ENCODE measurements at places on chromosomes 3 and 15.

DNA sequence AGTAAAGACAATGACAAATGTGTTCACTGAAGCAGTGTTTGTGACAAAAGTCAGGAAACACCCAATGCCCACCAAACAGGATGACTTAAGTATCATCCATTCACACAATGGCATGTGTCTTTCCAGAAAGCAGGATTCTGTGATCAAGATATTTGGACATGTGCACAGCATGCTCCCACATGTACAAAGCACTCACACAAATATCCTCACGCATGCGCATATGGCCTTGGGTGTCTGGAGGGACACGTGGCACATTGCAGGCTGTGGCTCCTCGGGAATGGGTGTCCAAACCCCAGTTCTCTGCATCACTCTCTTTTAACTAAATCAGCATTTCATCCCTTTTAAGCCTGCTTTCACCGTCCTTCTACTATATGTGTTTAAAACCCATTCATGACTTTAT is 130.5 kb downstream of the KLF13 start:
- no peak overlapping the region for H3K27ac ChIP-seq
- no peaks in the 10 kb centered on the region for H3K36me3 ChIP-seq
- H3K4me3 ChIP-seq: no peak overlapping the region
- DNase-seq: no peak

- DNase-seq: no peak
- H3K4me3 ChIP-seq: no peak overlapping the region
- H3K27ac ChIP-seq: no peak overlapping the region
- H3K4me1 ChIP-seq: no peaks in the 10 kb centered on the region
These were observed 11.3 kb downstream of the RYR3 start for GRCh38 chr15:33322091-33322490.

- H3K36me3 ChIP-seq: peaks cover 21% of the 10 kb centered on the region
- H3K27me3 ChIP-seq: no peaks in the 10 kb centered on the region
- no peak for DNase-seq
- H3K4me1 ChIP-seq: no peaks in the 10 kb centered on the region
- no peak overlapping the region for H3K27ac ChIP-seq
These were observed 17.5 kb upstream of the MYO5A start for GRCh38 chr15:52546031-52546751.

DNA sequence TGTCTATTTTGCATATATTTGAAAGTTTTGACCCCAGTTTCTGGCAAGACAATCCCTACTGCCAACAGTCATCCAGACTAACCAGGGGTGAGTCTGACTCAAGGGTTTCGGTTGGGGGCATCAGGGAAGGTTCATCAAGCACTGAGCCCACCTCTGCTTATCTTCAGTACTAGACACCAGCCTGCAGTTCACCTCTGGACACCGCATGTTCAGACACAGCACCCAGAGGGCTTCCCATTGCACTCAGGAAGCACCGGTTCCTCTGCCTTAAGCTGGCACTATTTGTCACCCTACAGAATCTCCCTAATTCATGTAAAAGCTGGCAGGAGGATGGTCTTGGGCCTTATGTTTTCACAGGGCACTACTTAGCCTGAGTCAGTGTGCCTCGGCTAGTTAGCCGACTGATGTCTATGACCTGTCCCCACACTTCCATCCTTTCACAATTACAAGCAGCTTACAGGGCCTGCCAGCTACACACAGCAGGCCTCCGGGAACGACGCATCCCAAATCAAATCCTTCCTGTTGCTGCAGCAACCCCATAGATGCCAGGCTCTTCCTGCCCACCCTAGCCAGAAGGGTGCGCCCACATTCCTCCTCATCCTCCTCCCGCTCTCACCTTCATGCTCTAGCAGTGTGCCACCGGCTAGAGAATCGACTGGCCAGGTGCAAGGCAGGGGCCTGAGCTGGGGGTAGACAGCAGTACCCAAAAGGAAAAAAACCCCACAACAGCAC is 52.5 kb downstream of the SH3BP5 start:
- no peaks in the 10 kb centered on the region for H3K4me1 ChIP-seq
- H3K36me3 ChIP-seq: no peaks in the 10 kb centered on the region
- DNase-seq: no peak

DNA sequence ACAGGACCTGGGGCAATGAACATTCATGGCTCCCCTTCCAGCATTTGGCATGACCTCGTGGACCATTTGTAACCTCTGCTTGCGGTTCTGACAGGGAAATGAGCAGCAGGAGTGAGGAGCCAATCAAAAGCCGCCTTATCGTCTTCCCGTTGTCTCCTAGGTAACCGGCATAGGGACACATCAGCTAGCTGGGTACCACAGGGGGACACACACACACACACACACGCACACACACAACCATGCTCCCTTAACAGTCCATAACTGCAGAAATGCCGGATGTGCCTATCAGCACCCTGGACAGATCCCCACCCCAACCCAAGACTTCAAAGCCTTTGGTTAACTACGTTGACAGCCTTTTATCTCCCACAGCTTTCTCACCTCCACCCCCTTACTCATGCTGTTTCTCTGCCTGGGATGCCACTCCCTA is 53.4 kb upstream of the CCDC174 start:
- no peak for DNase-seq
- no peak overlapping the region for H3K27ac ChIP-seq
- no peaks in the 10 kb centered on the region for H3K36me3 ChIP-seq

DNA sequence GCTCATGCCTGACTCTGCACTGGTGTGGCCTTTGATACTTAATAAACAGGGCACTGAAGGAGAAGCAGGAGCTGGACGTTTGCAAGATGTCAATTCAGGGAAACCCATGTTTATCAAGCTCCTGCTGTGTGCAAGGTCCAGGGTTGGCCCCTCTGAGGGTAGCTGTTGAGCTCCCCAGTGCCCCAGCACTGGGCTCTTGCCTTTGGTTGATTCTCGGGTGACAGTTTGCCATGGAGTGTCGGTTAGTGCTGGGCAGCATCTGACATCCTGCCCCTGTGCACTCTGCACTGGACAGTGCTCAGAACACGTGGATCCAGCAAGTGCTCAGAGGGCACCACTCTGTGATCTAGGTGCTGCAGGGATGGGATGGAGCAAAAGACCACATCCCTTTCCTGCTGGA is 7.3 kb downstream of the HDAC11 start:
- H3K36me3 ChIP-seq: no peaks in the 10 kb centered on the region
- no peaks in the 10 kb centered on the region for H3K27me3 ChIP-seq
- DNase-seq: no peak
- H3K4me1 ChIP-seq: no peaks in the 10 kb centered on the region
- H3K4me3 ChIP-seq: no peak overlapping the region
- H3K27ac ChIP-seq: no peak overlapping the region
